ENCODE measurements at places on chromosomes 12 and 14.

DNA sequence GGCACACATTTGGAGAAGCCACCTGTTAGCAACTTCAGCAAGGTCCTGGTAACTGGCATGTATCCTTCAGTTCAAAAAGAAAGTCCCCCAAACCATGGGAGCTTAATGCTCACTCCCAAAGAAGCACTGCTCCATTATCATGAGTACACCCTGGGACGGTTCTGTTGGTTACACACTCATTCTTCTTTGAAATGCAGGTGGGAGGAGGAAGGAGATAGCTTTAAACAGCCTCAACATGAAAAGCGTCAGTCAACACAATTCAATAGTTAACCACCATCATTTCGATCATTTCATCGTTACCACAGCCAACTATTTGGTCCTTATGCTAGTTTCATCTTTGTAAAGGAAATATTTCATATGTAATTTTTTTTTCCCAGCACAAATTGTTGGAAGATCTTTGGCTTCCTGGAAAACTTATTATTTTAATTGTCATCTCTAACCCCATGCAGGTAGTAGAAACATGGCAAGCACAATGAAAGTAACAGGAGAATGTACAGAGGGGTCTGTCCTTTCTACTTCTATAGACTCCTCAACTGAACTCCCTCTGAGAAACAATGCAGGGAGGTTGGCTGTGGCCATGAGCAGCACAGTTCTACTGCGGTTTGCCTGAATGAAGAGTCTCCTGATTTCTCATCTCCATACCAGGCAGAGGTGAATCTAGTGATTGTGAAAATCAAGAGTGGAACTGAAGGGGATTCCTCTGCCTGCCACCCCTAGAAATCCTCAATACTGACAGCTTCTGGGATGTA lies 196.4 kb upstream of the FOXN3 start:
- no peak for DNase-seq

GRCh38 chr12:128840862-128841468 lies 12.3 kb upstream of the GLT1D1 start:
- DNase-seq, result no peak

GRCh38 chr12:55253281-55253680 lies 8.9 kb downstream of the OR6C74 start:
- DNase-seq, result no peak

- DNase-seq, result no peak
Measured at GRCh38 chr12:30797689-30798088, 42.9 kb upstream of the CAPRIN2 start.

GRCh38 chr14:33508126-33509062 lies 442.5 kb downstream of the EGLN3 start:
- no peak for DNase-seq

DNA sequence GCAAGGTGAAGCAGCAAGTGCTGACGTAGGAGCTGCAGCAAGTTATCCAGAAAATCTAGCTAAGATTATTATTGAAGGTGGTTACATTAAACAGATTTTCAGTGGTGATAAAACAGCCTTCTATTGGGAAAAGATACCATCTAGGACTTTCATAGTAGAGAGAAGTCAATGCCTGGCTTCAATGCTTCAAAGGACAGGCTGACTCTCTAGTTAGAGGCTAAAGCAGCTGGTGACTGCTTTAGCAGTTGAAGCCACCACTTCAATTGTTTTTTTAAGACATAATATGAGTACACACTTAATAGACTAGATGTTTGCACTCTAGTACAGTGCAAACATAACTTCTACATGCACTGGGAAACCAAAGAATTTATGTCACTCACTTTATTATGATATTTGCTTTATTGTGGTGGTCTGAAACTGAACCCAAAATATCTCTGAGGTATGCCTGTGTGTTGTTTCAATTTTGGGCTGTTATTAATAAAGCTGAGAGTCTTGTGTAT lies 1026.9 kb upstream of the FOXG1 start:
- no peak for DNase-seq

DNA sequence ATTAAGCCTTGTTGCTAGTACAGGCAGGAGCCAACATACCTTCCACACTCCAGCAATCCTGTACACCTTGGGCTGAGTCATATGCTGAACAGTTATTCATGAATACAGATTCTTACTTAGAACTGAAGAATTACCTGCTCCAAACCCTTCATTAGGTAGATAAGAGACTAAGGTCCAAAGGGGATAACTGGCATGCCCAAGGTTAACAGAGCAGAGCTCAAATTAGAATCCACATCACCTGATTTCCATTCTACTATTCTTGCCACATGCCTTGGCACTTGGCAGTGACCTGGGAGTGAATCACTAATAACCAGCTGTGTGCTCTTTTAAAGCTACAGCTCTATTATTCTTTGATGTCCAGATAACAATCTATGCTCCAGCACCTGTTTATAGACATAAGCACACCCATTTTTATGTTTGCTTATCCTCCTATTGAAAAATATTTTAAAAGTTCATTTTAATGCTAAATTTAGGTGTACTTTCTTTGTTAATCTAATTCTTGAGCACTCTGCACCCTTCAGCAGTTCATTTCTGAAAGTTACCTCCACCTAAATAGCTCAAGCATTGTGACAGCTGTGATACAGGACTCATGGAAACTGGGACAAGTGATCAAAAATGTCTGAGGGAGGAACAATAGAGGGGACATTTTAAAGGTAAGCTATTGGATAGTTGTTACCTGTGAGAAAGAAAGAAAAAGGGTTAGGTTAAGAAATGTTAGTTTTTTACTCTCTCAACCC lies 19.4 kb downstream of the LPCAT3 start:
- no peak for DNase-seq

- DNase-seq, result peak; percentile 62
Measured at GRCh38 chr12:98653866-98654493, 8.9 kb downstream of the APAF1 start.

DNA sequence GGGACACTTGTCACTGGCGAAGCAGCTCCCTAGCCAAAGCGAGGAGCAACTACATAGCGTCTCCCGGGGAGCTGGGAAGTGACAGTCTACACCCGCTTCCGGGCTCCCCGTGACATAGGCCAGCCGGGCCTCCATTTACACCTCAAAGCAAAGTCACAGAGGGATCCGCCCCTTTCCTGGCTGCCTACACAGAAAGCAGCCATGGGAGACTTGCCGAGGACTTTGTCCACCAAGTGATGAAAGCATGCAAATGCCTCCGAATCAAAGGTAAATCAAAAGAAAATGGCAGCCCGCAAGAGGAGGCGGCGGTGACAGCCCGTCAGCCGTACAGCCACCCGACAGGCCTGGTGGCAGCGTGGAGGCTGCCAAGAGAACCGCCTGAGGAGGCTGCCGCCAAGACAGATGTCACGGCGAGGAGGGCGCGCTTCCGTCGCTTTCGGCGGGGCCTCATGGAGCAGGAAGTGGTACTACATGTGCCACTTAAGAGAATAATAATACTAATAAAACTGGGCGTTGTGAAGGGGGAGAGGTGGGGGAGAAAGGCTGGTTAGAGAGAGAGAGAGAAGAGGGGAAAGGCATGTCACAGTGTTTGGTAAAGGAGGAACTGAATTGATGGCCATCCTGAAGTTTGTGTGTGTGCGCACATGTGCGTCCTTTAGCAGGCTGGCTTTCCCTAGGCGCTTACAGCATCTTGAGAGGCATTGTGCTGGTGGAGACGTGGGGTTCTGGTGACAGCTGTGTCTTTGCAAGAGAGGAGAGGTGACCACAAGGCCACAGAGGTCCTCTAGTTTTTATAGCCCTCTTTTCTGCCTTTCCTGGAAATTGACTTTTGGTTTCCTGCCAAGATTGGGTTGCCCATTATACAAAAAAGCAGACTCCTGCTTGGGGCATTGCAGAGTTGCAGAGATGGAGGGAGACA lies 661.7 kb downstream of the VRK1 start:
- no peak for DNase-seq

- no peak for DNase-seq
Measured at GRCh38 chr12:29545102-29545467, 47.6 kb upstream of the OVCH1 start.

GRCh38 chr14:100304825-100305323 lies 1.4 kb downstream of the SLC25A29 start:
- DNase-seq, result peak; percentile 18

DNA sequence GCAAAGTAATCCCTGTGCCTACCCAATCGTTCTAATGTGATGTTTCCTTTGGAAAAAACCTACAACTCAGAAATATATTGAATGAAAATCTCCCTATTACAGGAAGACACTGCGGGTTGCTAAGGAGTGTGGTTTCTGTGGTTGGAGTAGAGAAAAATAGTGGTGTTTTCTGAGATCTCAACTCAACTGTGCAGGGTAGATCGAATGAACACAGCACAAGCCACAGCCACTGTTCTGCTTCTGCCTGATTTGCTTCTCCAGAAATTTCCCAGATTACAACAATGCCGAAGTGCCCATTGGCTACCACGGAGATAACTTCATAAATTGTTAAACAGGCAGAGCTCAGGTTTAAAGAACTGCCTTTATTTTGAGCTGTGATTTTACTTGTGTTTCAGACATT lies 480.4 kb downstream of the DIO2 start:
- peak; percentile 54 for DNase-seq

GRCh38 chr12:53746592-53747092 lies 5.1 kb downstream of the CISTR start:
- DNase-seq, result peak; percentile 89

- DNase-seq, result no peak
Measured at GRCh38 chr12:12776261-12776660, 9.2 kb upstream of the APOLD1 start.

GRCh38 chr14:68692916-68693771 lies 99.7 kb downstream of the ZFP36L1 start:
- DNase-seq, result peak; percentile 83

- DNase-seq, result peak; percentile 92
Measured at GRCh38 chr14:52365071-52365470, 51.0 kb downstream of the PTGER2 start.

DNA sequence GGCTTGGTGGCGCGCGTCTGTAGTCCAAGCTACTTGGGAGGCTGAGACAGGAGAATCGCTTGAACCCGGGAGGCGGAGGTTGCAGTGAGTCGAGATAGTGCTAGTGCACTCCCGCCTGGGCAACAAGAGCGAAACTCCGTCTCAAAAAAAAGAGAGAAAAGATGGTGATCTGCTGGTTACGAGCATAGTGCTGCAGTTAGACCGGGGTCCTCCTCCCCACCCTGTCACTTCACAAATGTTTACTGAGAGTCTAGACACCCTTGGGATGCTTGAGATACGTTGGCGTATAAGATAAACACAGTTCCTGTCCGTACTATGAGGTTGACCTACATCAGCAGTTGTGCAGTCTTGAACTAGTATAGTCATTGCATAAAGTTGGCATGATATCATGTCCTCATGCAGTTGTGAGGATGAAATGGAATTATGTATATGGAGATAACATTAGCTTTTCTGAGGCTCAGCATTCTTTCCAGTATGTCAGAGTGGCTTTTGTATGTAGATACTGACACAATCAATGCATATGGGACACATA lies 787 bp downstream of the ACAD10 start:
- no peak for DNase-seq

GRCh38 chr14:73778736-73779135 lies 64.6 kb upstream of the PNMA1 start:
- no peak for DNase-seq

- no peak for DNase-seq
Measured at GRCh38 chr14:28831126-28831525, 64.5 kb downstream of the FOXG1 start.

DNA sequence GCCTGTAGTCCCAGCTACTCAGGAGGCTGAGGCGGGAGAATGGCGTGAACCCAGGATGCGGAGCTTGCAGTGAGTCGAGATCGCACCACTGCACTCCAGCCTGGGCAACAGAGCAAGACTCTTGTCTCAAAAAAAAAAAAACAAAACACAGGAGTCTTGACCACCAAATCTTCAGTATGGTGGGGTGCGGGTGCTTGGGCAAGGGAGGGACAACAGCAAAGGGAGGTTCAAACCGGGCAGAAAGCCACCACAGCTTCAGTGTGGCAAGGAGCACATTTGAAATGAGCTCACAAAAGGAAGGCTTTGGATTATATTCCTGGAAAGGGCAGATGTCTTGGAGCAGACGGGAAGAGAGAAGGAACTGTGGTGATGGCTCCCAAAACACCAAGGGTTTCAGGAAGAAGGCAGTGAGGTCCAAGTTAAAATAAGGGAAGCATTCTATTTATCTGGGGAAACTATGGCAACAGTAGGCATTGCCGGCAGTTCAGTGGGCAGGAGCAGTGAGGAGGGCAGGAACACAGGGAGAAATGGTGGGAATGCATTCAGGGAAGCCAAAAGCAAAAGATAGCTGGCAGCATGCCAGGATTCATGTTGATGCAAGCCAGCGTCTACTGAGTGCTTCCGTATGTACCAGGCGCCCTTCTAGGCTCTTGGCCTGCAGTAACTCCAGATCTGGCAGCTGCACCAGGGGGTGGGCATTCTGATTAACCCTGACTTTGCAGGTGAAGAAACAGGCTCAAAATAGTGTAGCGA lies 51.0 kb upstream of the SRSF5 start:
- DNase-seq, result peak; percentile 78

GRCh38 chr12:124428136-124428791 lies 133.4 kb downstream of the RFLNA start:
- DNase-seq, result peak; percentile 78

- DNase-seq, result peak; percentile 99
Measured at GRCh38 chr12:124774462-124775167, 89.0 kb downstream of the SCARB1 start.

DNA sequence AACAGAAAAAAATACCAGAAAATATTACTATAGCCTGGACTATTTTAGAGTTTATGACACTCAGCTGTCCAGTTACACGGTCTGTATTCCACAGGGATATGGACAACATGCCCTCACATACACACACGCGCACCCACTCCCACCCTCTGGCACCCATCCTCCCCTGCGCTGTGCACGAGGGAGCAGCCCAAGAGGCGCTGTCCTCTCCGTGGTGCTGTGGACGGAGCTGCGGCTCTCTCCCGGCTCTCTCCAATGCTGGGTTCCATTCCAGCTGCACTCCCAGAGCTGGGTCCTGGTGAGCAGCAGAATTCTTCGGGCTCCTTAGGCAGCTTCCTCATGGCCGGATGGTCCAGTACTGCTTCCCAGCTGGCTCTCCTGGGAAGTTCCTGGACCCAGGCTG lies 6.0 kb upstream of the NGB start:
- DNase-seq, result no peak

DNA sequence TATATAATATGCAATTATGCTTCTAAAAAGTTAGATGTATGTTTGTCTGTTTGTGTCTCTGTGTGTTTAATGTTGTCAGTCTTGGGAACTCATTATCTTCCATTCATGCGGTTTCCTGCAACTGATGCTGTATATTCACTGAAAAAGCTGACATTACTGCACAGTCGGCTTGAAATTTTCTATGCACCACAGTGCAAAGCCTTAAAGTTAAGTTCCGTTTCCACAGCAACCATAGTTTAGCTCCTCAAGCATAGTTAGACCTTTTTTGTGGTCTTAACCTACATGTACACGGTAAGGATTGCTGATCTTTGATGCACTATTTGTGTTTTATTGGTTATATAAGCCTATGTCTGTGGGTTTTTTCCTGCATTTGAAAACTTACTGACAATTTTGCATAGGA lies 309.4 kb downstream of the KCNC2 start:
- DNase-seq, result no peak

DNA sequence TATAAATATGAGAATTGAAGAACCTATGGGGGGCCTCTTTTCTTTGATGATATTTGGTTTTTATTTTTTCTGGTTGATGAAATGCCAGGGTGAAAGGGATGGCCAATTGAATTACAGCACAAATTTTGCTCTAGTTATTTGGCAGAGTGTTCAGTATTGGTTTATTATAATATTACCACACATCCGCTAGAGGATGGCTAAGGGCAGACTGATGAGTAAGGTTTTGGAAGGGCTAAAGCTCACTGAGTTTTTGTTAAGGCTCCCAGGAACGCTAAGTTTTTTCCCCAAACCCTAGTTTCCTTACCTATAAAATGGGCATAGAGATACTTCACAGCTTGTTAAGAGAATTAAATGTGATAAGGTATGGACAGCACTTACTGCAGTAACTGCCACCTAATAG lies 34.3 kb upstream of the LRRC10 start:
- no peak for DNase-seq

GRCh38 chr12:130051900-130052299 lies 110.4 kb upstream of the FZD10 start:
- no peak for DNase-seq
